ENCODE measurements at places on chromosomes 5 and 9.
A peak's percentile ranks its signal among the peaks of the same experiment; 100 is the strongest.

GRCh38 chr5:163695830-163696578, 190.6 kb downstream of the MAT2B start:
- DNase-seq: peak; percentile 2

DNA sequence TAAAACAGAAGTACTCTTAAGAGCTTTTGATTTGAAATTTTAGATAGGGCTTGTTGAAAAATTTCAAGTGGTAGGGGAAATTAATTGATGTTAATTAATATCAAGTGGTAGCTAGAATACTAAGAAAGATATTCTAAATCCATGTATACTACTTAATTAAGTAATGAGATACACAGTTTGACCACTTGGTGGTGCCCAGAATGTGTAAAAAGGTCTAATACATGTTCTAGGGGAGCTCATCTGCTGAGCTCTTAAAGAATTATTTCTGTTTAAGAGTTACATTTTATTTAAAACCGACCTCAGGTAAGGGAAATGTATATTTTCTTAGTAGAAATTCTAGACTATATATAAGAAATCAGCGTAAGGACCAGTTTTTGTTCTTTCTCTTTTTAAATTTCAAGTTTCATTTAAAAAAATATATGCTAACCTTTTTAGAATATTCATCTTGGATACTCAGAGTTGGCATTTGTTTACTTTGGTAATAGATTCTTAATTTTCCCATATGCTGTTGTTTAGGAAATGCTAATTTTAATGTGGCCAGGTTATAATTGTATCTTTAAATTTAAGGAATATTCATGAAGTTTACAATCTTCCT, 61.5 kb downstream of the LNPEP start:
- DNase-seq: no peak

DNA sequence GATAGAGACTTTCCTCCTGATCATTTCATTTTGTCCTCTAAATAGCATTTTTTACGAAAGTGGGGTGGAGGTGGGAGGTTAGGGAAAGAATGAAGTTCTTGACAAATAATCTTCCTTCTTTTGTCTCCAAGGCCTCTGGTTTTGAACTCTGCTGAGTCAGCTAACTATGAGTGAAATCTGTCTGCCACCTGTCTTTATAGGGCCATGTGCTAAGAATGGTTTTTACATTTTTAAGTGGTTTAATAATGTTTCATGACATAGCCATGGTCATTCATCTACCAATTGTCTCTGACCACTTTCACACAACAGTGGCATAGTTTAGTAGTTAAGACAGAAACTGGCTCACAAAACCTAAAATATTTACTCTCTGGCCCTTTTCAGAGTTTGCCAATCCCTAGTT, 7.6 kb downstream of the MAN2A1 start:
- DNase-seq: no peak

- no peak for DNase-seq
Measured at GRCh38 chr5:14388741-14389140, 192.9 kb upstream of the OTULINL start.

DNA sequence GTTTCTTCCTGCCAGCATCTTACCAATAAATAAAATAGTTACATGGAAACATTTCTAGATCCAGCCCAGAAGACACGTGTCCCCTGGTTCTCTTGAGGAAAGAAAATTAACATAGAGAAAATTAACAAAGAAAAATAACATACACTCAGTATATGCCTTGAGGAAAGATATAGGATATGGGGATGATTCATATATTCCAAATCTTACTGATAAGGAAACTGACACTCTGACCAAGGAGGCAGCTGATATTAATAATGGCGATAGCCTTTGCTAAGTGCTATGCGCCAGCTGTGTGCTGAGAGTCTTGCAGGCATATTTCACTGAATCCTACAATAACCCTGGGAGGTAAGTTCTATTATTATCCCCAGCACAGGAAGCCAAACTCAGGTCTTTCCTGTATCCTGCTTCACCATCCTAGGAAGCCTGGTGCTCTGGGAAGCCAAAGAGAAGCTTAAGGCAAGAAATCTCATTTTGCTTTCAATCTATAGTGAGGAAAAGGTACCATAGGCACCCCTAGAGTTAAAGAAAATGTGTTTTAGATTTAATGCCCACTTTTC, 302.7 kb upstream of the NREP start:
- DNase-seq: no peak

- DNase-seq: no peak
Measured at GRCh38 chr5:133723126-133723525, 110.8 kb upstream of the FSTL4 start.

DNA sequence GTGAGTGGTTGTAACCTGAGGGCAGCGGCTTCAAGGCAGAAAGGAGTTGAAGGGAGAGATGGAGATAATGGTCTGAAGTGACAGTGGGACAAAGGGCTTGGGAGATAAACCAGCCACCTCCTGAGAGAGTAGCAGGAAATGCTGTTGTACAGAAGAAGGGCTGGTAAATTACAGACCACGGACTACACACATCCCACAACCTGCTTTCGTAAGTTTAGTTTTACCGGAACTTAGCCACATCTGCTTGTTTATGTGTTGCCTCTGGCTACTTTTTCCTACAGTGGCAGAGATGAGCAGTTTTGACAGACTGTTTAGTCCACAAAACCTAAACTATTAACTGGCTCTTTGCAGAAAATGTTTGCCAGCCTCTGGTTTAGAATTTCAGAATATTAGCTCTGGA, 269.5 kb downstream of the ARHGEF28 start:
- DNase-seq: no peak

GRCh38 chr5:139707445-139708003, 59.4 kb downstream of the CXXC5 start:
- no peak for DNase-seq

GRCh38 chr9:88498880-88499279, 36.1 kb upstream of the NXNL2 start:
- DNase-seq: no peak

GRCh38 chr9:123099548-123099947, 66.1 kb downstream of the GPR21 start:
- DNase-seq: no peak

- DNase-seq: no peak
Measured at GRCh38 chr5:105581988-105582690, 2019.5 kb upstream of the NUDT12 start.

DNA sequence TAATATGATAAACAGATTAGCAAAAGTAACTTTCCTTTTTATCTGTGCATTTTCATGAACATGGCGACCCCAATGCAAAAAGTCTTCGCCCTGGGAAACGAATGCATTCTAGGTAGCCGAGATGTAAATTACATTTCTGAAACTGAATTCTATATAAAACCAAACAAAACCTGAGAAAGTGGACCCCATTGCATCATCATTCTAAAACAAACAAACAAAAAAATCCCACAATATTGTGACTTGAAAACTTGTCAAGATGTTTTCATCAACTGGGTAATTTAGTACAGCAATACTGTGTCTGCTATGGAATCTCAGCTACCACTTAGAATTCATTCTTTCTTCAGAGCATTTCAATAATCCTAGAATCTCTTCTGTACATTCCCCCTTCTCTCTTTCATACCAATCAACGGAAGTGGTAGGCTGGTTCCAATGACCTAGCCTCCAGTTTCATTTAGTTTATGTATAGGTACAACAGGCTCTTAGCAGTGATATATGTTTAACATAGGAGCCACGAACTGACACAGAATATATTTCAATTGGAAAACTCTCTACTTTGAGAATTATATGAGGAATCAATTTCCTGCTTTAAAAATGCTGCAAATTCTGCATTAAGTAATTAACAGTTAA, 85.6 kb downstream of the FBXW11 start:
- no peak for DNase-seq

DNA sequence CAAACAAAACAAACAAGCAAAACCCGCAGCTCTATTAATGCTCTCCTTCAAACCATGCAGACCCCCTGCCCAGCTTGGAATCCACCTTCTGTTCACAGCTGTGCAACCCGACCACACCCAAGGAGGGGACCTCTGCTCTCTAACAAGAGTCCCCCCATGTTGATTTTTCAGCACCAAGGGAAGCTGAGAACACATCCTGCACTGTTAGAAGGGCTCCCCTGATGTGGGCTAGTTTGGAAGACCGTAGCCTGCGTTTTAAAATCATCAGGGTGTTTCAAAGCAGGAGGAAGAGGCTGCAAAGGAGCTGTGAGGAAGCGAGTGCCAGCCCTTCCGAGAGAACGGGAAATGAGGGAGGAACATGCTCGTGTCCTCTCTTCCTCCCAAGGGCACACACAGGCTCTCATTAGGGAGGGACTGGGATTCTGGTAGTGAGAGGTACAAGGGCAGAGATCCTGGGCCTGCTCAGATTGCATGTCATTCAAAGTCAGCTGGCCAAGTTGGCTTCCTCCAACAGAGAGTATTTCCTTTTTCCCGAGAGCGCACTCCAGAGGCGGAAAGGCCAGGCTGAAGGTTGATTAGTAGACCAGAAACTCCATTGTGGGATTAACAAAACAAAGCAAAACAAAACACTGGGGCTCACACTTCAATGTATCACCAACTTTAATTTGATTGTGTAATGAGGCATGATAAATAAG, 185.9 kb downstream of the SEMA6A start:
- DNase-seq: no peak

GRCh38 chr9:18688581-18689565, 214.9 kb downstream of the ADAMTSL1 start:
- DNase-seq: no peak

DNA sequence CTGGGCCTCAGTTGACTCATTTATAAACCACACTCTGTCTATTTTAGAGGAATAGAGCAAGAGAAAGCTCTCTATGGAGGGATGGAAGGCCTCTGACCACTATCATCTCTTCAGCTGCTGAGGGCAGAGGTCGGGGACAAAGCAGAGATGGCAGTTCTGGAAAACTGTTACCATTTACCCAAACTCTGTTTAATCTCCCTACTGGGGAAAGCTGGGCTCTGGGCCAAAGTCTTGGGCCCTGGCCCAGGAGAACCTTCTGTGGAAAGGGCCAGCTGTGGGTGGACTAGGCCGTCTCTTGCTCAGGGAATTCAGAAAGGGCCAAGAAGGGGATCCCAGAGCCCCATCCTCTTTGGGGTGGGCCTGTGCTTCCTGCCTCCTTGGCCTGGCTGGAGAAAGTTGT, 100.0 kb downstream of the PSD2 start:
- DNase-seq: no peak

- no peak for DNase-seq
Measured at GRCh38 chr5:5739490-5739945, 317.0 kb downstream of the ICE1 start.

- DNase-seq: no peak
Measured at GRCh38 chr9:31601666-31602065, 782.8 kb upstream of the ACO1 start.

- DNase-seq: no peak
Measured at GRCh38 chr9:103713631-103714030, 380.5 kb upstream of the SMC2 start.

Data from GM19239 (cell line).